H54 (cell line): ENCODE measurements at places on chromosomes 5 and 9.

DNA sequence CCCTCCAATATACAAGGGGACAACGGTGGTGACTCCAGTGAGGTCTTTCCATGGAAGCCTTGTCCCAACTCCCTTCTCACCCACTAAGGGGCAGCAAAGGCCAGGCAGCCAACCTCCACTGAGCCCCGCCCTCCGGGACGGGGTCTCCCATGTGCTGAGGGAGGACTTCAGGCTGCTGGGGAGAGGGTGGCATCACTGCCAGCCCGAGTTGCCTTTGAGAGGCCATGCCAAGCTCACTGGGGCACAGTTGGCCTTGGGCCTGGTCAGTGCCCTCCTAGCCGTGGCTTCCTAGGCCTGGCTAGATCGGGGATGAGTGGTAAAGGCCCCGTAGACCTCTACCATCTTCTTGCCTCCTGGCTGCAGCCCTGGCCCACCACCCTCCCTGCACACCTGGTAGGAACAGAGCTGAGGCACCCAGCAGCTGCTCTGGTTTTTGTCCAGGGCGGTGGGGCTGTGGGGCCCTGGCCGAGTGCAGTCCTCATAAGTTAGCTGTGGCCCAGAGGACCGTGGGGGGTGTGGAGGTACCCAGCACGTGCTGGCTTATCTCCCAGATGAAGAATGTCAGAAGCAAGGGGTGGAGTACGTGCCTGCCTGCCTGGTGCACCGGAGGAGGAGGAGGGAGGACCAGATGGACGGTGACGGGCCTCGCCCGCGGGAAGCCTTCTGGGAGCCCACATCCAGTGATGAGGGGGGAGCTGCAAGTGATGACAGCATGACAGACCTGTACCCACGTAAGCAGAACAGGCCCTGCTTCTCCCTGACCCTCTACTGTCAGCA is 3.2 kb downstream of the SURF2 start:
- no peak for DNase-seq

DNA sequence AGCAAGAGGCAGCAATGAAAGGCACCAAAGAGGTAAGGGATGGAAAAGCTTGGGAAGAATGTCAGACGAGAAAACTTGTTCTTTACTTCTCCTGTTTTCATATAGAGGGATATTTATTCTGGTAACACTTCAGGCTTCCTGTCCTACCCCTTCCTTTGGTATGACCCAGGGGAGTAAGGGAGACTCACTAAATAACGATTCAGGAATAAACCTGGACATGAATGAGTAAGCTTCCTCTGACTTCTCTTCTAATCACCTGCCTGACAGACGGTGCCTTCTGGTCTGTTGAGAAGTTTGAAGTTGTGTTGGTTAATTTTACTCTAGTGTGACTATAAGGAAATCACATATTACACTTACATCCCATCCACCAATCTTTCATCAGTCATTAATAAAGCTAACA is 461.2 kb downstream of the CDH12 start:
- DNase-seq, result no peak

- DNase-seq, result no peak
Measured at GRCh38 chr5:150419630-150420270, 7.0 kb upstream of the CD74 start.

GRCh38 chr9:90975781-90976538 is 174.3 kb downstream of the SYK start:
- no peak for DNase-seq

DNA sequence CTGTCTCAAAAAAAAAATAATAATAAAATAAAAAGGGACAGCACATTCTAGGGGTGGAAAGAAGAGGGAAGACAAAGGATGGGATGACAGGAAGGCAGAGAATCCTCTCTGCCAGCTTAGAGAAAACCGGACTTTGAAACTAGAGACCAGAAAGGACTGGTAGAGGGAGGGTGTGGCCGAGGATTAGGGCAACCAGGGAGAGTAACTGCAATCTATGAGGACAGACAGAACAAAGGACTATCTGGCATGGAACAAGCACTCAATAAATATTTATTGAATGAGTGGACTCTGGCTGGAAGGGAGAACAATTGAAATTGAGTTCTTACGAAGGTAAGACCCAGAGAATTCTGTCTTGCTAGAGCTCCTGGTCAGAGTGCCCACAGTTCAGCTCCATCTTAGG is 2.4 kb downstream of the GBA2 start:
- no peak for DNase-seq

- DNase-seq, result no peak
Measured at GRCh38 chr5:32241034-32241783, 67.1 kb upstream of the GOLPH3 start.

DNA sequence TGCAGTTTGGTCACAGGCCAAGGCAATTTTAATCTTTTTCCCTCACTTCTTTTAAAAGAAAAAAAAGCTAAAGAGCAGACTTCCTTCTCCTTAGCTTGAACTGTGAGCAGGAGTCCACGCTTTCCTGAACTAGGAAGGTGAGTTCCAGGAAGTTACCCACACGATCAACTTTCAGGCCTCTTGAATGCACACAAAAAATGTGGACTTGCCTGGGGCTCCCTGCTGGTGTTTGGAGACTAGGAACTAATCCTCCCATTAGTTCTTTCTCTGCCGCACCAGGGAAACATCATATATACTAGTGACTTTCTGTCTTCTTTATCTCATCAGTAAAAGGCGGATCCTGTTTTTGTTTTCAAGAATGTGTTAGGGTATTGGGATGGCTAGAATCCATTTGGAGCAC is 240.0 kb downstream of the GOLPH3 start:
- DNase-seq, result no peak

GRCh38 chr5:76953551-76954382 is 922 bp downstream of the CRHBP start:
- no peak for DNase-seq

DNA sequence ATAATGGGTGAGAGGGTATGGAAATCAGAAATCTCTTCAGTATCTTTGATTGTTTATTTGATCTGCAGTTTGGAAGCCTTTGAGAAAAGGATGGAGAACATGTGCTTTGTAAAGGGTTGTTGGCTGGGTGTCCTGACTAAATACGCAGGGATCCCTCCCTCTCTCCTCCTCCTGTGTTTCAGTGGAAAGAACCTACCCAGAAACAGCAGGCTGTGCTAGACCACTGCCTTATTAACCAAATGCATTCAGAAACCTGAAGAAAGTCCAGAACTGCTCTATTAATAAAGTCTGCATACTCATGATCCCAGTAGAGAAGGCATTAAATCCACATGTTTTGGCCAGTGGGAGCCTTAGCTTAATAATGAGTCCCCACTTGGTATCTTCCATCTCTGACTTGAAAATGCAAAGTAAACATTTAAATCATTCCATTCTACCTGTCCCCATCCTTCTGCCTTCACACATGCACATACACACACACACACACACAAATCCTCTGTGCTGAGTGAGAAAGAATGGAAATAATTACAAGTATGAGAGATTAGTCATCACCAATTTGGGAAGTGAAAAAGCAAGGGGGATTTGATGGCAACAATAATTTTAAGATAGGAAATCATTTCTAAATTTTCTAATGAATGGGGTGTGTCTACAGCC is 10.0 kb upstream of the LECT2 start:
- no peak for DNase-seq

- no peak for DNase-seq
Measured at GRCh38 chr9:74500584-74500924, 3.4 kb downstream of the RORB start.

GRCh38 chr9:95533996-95534680 is 17.4 kb upstream of the PTCH1 start:
- no peak for DNase-seq

DNA sequence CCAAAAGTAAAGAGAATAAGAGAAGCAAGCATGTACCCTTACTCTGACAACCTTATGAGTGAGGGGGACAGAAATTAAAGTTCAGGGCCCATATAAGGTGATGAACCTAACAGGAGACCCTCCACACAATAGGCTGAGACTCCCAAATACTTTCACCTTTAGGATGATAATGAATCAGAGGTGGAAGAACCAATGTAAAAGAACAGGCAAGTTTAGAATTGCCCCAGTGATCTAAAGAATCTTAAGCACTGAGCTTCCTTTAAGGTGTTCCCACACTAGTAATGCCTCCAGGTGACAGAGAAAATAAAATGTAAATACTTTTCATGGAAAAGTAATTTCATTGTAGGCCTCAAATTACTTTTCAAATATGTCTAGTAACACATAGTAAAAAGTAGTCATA is 8.2 kb upstream of the FAM151B start:
- DNase-seq, result no peak

DNA sequence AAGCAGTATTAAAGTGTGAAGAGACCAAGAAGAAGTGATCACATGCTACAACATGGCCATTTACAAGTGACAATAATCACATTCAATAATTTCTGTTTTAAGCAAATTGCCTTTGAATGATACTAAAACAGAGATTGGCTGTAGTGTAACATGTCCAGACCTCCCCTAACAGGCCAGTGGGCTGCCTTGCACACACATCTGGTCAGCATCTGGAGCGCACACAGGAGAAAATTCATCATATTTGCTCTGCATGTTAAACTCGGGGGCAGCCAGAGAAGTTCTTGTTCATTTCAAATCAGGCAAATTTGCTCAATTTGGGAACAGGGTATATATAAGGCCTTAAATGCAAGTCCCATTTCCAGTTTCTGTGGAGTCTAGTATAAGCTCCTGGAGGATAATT is 111.1 kb upstream of the FBXL7 start:
- no peak for DNase-seq

GRCh38 chr9:10613419-10613818 is 617 bp upstream of the PTPRD start:
- DNase-seq, result no peak

- DNase-seq, result no peak
Measured at GRCh38 chr5:71864730-71865601, 145.9 kb downstream of the CARTPT start.

DNA sequence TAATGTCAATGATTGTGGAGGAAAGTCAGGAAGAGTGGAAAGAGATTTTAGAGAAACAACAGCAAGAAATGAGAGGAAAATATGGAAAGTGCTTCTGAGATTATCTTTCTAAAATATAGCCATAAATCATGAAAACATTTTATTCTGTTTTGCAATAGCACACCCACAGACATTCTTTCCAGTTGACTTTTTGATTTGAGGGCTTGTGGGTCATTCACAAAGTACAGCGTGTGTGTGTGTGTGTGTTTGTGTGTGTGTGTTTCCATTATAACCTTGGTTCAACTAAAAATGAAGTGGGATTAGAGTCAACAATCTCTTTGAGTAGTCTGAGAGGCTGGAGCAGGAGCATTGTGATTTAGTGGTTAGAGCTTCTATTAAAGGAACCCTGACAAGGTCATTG is 116.6 kb upstream of the GAS1 start:
- DNase-seq, result no peak

DNA sequence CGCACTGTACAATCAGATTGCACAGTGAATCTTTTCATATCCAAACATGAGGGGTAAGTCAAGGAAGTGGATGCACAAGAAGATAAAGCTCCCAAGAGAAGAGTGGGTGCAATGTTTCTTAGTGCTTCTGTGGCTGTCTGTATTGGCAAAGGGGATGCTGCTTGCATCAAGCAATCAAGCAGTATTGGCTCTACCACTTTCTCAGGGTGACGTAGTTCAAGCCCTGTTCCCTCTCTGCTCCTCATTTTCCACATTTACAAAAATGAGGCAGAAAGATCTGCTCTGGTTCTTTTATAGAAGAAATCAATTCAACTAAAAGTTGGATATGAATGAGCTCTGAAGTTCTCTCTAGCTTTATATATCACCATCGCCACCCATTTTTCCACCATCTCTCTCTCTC is 2.3 kb downstream of the TNFSF8 start:
- DNase-seq, result no peak

- DNase-seq, result peak; percentile 47
Measured at GRCh38 chr9:34559624-34560455, 29.7 kb downstream of the CNTFR start.

DNA sequence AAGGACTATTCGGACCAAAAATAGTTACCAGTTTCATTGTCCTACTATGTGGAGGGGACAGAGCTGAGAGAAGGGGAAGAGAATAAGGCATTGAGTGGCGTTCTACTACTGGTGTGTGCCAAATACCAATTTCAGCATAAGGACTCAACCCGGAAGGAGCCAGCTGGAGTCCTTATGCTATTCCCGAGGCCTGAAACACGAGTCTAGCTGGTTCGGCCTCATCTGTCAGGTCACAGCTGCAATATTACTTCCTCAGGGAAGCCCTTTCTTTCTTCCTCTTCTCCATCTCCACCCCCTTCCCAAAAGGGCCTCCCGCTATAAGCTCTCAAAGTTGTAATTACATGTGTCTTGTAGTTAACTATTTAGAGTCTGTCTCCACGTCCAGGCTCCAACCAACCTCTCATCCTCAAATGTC is 20.5 kb upstream of the FER start:
- DNase-seq, result no peak

DNA sequence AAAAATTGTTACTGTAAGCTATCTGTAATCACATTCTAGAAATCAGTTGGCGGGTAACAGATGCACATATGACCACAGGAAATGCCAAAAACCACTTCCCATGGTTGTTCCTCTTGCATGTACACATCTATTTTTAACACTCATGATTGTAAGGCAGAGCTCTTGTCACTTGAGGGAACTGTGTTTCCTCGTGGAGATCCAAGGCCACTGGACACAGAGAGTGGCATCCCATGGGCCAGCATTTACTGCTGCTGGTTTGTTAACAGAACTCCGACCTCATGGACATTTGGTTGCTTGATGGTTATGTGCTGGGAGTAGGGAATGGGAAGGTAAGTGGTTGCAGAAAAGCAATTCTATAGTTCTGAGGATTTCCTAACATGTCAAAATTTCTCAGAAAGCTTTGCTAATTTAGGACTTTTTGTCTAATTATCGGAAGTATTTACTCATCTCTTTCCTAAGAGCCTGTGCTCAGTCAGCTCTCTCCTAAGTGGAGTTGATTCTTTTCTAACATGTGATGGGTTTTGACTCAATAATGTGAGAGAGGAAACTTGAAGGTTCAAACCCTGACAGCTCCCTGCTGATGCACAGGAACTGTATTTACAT is 202.0 kb upstream of the NR3C1 start:
- DNase-seq, result no peak

DNA sequence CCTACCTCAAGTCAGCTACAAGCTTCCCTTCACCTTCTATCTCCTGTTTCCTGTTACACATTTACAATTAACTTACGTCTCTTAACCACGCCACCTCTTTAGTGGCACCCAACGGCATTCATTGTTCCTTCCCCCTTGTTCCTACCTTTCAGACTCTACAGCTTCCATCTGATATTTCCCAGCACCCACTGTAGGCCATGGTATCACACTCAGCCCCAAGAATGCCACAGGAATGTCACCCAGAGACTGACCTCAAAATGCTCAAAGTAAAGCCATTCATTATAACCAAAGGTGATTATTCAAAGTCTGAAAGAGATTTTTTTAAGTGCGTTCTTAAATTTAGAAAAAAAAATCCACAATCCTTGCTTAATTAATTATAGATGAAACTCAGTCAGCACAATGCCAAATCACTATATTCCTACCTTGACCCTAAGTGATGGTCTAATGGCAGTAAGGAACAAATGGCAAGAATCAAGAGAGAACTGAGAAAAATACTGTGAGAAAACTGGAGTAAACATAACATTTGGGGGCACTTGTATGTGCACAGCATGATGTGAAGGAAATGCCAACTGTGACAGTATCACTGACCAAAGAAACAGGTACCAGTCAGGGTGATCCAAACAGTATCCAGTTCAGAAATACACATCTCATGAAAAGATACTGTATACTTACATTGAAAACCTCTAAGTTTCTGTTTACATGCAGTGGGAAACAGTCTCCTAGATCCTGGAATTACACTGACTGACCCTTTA is 52.1 kb downstream of the CTNND2 start:
- DNase-seq, result no peak
